ENCODE measurements at places on chromosomes 2 and 18. TPM values are rescaled to one million over a fixed set of nuclear protein-coding genes. Genes with fewer than 3 reads are reported as not detected.

Gene REG3G
- not detected for polyA plus RNA-seq

Gene SPHKAP
- polyA plus RNA-seq, result 14.6 TPM

DNA sequence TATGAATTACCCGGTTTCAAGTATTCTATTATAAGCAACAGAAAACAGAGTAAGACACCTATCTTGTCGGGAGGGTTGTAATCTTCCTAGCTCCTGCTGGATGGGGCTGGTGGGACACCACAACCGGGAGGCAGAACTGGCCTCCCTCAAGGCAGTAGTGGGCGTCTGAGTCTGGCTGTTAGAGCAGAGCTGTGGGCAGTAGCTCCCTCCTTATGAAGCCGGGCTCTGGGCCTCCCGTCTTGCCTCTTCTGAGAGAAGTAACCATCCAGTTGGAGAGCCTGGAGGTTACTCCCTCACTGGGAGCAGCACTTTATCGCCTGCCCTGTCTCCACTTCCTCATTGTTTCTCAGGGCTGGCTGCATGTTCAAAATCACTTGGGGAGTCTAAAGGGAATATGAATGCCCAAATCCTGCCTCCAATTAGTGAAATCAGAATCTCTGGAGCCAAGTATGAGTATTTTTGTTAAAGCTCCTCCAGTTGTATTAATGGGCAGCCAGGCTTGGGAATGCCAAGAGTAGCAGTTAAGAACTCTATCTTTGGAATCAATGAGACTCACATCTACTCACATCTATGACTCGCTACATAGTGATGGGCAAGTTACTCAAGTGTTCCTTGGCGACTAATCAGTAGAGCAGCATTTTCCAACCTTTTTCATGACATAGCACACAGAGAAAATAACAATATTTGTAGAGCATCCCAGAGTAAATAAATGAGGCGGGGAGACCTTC lies 27.3 kb upstream of the NRP2 start:
- no peak for DNase-seq

Gene C2orf72
- not detected for polyA plus RNA-seq

Gene AKAIN1
- polyA plus RNA-seq, result not detected

Measured in heart right ventricle (tissue), 16 donors.